ENCODE measurements at places on chromosomes 4 and X.

DNA sequence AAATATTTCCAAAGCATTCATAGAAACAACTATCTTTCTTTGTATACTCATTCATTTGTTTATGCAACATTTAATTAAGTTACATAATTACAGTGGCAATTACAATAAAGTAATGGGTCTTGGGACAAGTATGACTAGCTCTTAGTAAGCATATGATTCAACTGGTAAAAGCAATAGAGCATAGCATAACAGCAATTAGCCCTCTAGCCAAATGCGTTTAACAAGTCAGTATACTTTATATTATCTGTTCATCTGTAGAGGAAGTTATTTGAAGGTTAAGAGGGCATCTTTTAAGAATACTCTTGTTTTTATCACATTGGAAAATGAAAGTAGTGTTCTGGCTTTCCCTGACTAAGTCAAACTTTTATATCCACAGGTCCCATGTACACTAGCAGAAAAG is 198.1 kb upstream of the UGT8 start:
- no peak for DNase-seq

GRCh38 chrX:10783451-10783995 is 163.1 kb upstream of the MID1 start:
- no peak for DNase-seq

- DNase-seq, result no peak
Observed at GRCh38 chr4:150402871-150403272, 179.1 kb upstream of the MAB21L2 start.

DNA sequence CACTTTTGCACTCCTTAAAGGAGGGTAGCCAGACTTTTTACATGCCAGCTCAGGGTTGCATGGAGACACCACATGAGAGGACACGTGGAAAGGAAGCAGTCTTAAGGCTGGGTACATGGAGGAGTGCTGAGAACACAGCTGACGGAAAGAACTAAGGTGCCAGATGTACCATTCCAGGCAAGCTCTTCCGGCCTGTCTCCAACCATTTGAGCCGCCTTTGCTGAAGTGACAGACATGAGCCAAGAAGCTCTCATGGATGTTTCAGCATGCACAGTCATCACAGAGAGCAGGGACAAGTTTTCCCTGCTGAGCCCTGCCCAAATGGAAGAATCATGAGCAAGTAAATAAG is 83.4 kb upstream of the BMP2K start:
- no peak for DNase-seq

- DNase-seq, result no peak
Observed at GRCh38 chrX:23902419-23902818, 5.3 kb downstream of the APOO start.

DNA sequence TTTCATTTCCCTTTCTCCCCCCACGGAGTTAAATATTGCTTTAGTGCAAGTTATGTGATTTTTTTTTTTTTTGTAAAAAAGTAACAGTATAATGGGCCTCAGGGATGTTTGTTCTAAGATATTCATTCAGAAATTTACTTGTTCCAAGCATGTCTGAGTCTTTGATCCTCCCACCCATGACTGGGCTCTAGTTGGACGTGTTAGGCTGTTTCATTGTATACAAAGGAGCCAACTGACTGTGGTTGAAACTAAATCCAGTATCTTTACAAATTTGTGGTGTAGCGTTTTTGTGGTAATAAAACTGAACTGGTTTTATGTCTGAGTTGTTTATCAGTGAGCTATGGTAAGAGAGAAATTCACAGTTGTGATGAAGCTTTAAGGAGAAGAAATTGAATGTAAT is 74.1 kb downstream of the DOCK11 start:
- DNase-seq, result no peak

GRCh38 chr4:38904090-38904666 is 36.6 kb downstream of the FAM114A1 start:
- no peak for DNase-seq

DNA sequence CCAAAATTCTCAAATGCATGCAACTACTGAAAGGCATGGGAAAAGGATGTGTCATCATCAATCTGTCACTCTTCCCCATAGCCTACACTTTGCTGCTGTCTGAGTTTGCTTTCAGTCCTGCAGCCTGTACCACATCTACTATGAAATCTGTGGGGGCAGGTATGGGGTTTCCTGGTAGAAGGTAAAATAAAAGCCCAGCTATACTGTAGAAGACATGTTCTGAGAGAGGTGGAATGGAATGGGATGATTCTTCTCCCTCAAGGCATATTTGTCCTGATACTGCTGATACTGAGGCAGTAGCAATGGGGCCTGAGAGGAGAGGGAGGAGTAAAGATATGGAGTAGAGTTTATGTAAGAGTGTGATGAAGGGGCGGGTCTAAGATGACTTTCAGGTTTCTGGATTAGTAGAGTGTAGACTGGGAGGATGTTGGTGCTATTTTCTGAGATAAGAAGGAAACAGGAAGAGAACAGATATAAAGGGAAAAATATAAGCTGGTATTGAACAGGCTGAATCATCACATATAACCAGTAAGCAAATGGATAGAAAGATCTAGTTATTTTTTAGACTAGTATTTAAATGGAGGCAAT is 38.7 kb upstream of the GYPA start:
- no peak for DNase-seq

GRCh38 chr4:2798399-2799223 is 5.7 kb downstream of the SH3BP2 start:
- DNase-seq, result no peak

DNA sequence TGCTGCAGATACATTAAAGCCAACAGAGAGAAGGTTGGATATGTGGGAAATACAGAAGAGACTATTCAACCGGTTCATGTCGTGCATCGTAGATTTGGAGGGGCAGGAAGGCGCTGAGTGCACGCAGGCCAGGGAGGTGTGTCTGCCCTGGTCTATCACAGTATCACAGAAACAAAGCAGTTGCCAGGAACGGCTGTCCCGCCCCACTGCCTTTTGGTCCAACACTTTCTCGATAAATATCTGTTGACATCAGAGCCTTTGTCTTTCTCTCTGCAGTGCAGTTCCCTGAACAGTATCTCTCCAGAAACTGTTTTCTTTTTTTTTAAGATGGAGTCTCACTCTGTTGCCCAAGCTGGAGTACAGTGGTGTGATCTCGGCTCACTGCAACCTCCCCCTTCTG is 151.1 kb upstream of the BCOR start:
- no peak for DNase-seq

- DNase-seq, result no peak
Observed at GRCh38 chr4:118281611-118282442, 71.0 kb downstream of the PRSS12 start.

GRCh38 chr4:127920521-127920920 is 39.8 kb downstream of the PLK4 start:
- DNase-seq, result no peak

DNA sequence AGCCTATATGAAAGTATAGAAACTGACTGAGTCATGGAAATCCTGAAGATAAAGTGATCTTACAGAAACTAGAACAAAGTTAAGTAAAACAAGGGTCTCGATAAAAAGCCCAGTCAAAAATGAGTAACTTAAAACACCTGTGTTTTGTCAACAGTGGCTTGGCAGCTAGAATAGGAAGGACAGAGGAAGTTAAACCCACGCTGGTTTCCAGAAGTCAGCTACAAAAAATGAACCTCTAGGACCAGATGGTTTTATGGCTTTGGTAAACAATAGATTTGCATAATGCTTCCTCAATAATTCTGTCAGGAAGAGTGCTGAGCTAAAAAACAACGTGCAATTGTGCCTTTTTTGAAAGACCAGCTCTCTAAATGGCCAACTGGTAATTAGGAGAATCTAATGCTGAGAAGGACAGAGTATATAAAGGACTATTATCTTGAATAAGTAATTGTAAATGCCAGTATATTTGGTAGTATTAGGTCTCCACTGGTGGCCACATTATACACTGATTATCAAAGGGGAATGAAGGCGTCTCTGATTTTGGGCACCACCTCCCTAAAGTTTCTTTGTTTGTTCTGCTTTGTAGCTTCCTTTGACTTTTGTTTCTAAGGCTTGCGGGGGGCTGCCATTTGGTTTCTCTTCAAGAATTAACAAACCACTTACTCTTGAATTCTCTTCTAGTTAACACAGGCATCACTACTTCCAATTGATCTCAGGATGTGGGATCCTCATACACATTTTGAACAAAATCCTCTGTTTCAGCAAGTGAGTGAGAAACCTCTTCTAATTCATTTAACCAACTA is 72.2 kb upstream of the PPP3CA start:
- no peak for DNase-seq

DNA sequence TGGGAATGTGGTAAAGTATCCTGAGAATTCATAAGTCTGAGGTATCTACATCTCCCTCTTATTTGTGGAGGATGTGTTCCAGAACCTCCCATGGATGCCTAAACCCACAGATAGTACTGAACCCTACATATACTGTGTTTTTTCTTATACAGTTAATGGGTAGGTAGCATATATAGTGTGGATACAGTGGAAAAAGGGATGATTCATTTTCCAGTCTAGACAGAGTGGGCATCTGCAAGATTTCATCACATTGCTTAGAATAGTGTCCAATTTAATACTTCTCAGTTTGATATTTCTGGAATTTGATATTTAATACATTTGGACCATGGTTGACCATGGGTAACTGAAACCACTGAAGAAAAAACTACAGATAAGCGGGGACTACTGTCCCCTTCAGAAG is 155.0 kb upstream of the ANKRD50 start:
- no peak for DNase-seq

- DNase-seq, result no peak
Observed at GRCh38 chr4:64195582-64195981, 213.7 kb downstream of the TECRL start.

DNA sequence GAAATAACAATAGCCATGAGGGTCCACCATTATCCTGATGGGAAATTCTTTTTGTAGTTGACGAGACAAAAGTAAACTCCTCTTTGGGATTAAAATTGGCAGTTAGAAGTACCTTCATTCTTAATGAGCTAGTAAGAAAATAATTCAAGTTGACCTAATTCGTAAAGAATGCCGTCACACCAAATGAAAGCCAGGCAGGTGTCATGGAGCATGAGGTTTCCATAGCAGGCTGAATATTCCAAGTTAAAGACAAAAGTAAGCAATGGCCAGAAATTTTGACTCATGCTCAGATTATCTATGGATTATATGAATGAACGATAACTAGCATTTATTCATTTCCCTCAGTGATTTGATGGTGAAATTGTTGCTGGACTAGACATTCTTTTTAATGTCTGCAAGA is 192.2 kb upstream of the FAT1 start:
- DNase-seq, result no peak

DNA sequence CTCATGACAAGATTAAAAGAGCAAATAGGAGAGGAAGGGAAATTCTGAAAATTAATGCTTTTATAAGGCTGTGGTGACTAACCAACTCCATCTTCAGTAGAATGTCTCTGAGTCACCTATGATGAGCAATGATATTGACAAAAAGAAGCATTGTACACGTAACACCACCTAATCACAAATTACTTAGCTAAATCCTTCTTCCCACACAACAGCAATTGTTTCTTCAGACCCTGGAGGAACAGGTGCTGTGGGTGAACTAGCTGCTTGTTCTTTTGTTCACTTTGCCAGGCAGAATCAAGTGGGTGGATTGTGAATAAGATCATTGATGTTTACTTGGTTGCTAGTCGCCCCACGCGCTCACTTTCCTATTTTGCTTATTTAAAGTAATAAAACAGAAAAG is 315.5 kb downstream of the CAMK2D start:
- no peak for DNase-seq

DNA sequence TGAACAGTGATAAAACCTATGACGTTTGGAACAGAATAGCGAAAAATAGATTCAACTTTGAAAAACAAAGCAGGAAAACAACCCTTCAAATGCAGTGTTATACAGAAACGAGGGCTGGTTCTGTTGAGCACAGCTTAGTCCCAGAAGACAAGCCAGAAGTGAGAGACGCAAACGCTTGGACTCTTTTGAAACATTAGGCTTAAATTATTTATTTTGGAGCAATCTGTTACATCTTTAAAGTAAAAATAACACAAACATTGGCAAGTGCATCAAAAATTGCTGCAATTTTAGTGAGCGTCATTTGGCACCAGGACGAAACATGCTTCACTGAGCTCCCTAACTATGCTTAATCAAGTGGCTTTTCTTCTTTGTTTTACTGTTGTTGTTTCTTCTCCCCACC is 63.5 kb downstream of the ENPP6 start:
- no peak for DNase-seq

- no peak for DNase-seq
Observed at GRCh38 chr4:184957446-184958115, 60.7 kb upstream of the HELT start.

GRCh38 chr4:72557021-72557420 is 12.0 kb downstream of the ADAMTS3 start:
- DNase-seq, result no peak

- DNase-seq, result no peak
Observed at GRCh38 chrX:7244405-7244804, 96.5 kb upstream of the PUDP start.

GRCh38 chr4:74364652-74365491 is at the start of gene EREG:
Gene EREG, plus strand, starts transcription at chr4:74365145. Its CDS starts 164 bp downstream, at chr4:74365309.
- no peak for DNase-seq

- DNase-seq, result no peak
Observed at GRCh38 chrX:50707405-50707804, 106.6 kb downstream of the SHROOM4 start.

DNA sequence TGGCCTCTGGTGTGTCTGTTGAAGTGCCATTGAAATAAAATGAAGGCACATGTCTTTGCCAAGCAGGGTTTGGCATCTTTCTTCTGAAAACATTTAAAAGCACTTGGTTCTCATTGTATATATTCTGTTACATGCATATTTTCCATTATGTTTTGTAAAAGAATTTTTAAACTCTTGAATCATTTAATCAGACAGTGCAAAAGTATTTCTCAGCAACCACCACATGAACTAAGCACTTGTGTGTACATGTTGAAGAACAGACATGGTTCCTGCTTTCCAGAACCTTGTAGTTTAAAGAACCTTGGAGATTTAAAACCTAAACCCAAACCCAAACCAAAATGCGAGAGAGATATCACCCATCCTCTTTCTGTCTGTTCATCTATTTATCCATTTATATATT is 220.3 kb upstream of the GIMD1 start:
- DNase-seq, result no peak

DNA sequence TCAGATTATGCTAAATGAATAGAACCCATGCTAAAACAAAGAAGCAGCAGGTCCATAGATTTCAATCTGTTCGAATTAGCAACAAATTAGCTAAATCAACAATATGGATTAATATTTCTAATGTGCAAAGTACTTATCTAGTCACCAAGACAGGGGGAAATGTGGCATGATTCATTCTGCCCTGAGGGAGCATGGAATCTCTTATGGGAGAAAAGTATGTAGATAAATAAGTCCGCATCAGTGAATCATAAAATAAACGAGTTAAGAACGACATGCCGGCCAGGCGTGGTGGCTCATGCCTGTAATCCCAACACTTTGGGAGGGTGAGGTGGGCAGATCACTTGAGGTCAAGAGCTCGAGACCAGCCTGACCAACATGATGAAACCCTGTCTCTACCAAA is 102.1 kb downstream of the ANOS1 start:
- no peak for DNase-seq

GRCh38 chrX:37371578-37371991 is 22.4 kb downstream of the PRRG1 start:
- no peak for DNase-seq
